ENCODE measurements at places on chromosomes 16 and 17.

DNA sequence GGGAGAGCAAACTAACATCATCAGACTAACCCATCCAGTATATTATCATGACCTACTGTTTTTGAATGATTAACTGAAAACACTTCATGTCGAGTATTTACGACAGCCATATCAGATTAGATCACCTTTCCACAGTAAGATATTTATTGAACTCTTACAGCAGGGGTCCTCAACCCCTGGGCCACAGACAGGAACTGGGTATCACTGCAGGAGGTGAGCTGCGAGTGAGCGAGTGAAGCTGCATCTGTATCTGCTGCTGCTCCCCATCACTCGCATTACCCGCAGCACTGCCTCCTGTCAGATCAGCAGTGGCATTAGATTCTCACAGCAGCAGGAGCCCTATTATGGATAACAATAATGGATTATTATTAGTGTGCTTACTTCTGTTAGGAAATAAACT lies 59.5 kb downstream of the NETO2 start:
- DNase-seq = no peak

GRCh38 chr16:19283637-19284036 lies 1.9 kb upstream of the CLEC19A start:
- no peak for DNase-seq

- DNase-seq = no peak
Measured at GRCh38 chr17:64448665-64449512, at the start of gene MILR1. Gene MILR1 (plus strand): TSS chr17:64449115. CDS start chr17:64449169, 54 bp downstream.

DNA sequence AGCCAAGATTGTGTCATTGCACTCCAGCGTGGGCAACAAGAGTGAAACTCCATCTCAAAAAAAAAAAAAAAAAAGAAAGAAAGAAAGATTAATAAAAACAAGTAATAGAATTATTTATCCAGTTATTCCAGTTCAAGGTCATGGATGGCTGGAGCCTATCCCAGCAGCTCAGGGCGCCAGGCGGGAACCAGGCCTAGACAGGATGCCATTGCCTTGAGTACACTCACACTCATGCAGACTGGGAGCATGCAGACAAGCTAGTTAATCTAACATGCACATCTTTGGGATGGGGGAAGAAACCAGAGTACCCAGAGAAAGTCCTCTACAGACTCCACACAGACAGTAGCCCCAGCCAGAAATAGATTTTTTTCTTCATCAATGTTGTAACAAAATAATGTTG lies 17.9 kb downstream of the PDP2 start:
- no peak for DNase-seq

DNA sequence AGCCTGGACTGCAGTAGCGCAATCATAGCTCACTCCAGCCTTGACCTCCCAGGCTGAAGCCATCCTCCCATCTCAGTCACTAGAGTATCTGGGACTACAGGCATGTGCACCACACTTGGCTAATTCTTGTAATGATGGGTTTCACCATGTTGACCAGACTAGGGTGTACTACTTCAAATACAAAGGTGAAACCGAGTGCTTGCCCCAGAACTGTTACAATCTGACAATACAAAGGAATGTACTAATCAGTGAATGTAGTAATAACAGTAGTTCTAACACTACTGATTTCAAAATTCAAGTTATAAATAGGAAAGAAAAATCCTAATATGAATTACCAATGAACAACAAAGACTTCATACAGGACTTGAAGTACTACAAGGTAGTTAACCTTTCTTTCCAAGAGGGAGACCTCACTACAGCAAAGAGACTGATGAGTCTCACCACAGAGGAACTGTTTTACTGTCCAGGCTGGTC lies 24.4 kb downstream of the CRK start:
- DNase-seq = no peak

- DNase-seq = no peak
Measured at GRCh38 chr17:78000341-78000740, 41.8 kb downstream of the TNRC6C start.

DNA sequence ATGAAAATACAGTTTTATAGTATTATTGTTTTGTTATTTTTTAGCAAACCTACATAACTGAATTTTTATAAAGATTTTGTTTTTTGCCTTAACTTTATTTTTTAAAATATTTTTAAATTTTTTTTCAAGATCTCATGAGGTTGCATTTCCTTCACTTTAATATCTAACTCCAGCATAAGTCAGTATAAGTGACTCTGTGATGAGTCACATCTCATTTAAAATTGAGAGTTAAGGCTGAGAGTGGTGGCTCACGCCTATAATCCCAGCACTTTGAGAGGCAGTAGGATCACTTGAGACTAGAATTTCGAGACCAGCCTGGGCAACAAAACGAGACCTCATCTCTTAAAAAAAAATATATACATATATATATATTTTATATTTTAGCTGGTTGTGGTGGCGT lies 44.0 kb downstream of the NLK start:
- no peak for DNase-seq

GRCh38 chr16:67146523-67147357 lies 4.1 kb downstream of the B3GNT9 start:
- DNase-seq = no peak

GRCh38 chr17:41326173-41327145 lies 10.9 kb upstream of the KRTAP17-1 start:
- DNase-seq = no peak

DNA sequence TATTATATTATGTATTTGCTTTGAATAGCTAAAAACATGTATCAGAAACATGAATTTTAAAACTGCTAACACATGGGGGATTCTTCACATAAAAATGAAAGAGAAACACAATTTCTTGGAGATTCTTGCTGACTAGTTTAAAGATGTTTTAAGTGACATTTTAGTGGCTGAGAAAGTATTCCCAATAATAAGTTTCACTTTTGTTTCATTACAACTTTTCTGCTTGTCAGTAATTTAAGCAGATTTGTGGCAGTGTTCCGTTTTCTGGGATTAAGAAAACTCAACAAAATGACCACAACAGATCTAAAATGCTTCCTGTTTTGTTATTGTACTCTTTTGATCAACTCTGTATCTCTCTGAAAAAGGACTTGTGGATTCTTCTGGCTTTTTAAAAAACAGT lies 75.9 kb downstream of the NLK start:
- no peak for DNase-seq

- DNase-seq = no peak
Measured at GRCh38 chr17:19023209-19023999, 18.8 kb upstream of the FAM83G start.

DNA sequence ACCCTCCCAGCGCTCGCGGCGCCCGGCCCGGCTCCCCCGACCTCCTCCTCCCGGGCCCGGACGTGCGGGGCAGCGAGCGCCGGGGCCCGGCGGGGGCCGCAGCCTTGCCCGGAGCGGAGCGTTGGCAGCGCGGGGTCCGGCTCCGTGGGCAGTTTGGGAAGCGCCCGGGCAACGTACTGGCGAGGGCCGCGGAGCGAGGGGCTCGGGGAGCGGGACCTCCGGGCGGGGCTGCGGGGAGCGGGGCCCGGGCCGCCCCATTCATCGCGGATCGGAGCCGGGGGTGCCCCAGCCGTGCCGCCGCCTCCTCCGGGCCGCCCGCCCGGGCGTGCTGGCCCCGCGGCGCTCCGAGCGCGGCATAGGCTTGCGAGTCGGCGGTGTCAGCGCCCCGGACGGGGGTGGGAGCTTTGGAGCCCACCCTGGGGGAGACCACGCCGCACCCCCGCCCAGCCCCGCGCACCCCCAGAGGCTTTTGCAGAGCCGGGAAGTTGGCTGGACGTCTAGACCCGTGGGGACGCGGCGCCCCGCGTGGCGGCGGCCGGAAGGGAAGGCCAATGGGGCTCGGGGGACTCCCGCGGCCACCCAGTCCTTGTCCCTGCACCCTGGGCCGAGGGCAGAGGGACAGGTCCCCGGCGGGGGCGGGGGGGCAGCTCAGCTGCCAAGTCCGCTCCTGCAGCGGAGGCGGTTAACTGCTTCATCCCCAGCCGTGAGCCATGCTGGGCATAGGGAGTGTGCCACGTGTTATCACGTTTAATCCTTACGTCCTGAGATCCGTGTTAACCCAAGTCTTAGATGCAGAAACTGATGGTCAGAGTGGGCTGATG lies 852 bp downstream of the ZNF469 start:
- DNase-seq = no peak

GRCh38 chr16:23274968-23275367 lies 27.1 kb upstream of the SCNN1B start:
- peak; percentile 32 for DNase-seq

GRCh38 chr17:66702106-66702936 lies 132.6 kb upstream of the CACNG5 start:
- DNase-seq = no peak

DNA sequence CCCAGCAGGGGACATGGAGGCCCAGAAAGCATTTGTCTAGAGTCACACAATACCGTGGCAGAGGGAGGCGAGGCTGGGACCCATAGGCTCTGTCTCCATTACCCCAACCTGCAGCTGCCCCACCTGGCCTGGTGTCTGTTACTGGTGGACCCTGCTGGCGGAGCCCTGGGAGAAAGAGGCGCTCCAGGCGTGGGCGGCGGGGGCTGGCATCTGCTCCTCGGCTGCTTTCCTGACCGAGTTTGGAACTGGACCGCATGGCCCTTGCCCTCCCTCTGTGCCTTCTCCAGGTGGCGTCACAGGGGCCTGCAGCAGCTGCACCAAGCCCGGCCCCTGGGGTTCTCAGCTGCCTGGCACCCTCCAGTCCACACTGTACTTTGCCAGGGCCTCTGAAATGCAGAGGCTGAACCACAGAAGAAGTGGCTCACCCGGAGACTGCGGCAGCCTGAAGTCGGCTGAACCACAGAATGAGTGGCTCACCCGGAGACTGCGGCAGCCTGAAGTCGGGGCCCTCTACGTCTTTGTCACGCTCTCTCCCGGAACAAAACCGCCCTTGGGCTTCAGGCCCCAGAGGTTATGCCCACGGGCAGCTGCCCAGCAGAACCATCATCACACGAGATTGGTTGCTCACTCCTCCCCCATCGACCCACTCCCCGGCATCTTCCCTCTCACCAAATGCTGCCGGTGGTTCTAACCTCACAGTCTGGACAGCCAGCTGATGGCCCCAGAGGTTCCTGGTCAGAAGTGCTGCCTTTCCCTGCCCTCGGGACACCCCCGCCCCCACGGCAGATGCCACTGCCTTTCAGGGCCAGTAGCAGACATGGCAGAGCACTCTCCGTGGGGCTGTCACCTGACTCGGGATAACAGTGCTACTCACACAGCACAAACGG lies 20.2 kb downstream of the CBFA2T3 start:
- DNase-seq = no peak

- no peak for DNase-seq
Measured at GRCh38 chr17:78355045-78355641, 4.7 kb downstream of the SOCS3 start.

GRCh38 chr16:29674188-29674587 lies 4.8 kb upstream of the QPRT start:
- no peak for DNase-seq

DNA sequence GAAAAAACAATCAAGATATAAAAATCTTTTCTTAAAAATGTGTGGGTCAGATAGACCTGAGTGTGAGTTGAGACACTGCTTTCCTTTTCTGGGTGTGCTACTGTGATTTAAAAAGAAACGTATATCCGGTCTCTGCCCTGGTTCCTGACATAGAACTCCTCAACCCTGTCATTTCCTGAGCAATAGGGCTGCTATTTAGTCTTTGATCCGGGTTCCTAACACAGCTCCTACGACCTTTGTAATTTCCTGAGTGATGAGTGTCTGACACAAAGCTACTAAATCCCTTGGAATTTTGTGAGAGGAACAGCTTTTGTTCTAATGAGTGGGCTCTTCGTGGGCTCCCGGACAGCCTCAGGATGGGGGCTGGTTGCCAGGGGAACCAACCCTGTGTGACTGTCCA lies 93.9 kb upstream of the FA2H start:
- DNase-seq = peak; percentile 41

DNA sequence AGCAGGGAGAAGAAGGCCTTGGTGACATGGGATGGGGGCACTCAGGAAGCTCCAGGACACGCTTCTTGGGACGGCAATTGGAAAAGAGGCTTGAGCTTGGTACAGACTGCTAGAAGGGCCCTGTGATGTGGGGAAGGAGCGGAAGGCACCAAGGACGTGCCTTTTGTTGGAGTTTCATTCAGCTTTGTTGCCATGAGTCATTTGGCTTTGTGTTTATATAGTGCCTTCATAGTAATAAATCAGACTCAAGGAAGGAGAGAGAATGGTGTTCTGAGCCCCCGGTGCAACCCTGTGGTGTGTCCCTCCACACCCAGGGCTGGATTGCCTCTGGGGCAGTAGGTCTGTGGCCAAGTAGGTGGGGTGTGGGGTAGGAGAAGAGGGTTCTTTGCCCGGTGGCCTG lies 7.4 kb upstream of the TBX4 start:
- DNase-seq = no peak

DNA sequence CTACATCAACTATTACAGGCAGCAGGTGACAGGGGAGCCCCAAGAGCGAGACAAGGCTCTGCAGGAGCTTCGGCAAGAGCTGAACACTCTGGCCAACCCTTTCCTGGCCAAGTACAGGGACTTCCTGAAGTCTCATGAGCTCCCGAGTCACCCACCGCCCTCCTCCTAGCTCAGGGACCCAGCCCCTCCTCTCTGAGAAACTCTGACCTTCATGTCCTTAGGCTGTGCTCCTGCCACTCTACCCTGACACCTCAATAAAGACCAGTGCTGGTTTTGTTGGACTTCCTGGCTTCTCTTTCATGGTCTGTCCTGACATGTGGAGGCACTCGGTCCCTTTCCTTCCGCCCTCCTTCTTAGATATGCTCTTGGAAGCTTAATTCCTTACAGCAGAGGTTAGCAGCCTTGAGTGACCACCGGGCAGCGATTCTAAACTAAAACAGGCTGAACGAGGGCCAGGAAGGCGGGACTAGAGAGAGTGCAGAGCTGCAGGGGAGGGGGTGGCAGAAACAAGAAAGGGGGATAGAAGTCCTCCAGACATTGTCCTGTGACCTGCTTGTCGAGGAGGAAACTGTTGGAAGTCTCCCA lies 915 bp downstream of the AHSP start:
- DNase-seq = peak; percentile 28

GRCh38 chr16:1789643-1790045 lies 3.9 kb downstream of the IGFALS start:
- no peak for DNase-seq

DNA sequence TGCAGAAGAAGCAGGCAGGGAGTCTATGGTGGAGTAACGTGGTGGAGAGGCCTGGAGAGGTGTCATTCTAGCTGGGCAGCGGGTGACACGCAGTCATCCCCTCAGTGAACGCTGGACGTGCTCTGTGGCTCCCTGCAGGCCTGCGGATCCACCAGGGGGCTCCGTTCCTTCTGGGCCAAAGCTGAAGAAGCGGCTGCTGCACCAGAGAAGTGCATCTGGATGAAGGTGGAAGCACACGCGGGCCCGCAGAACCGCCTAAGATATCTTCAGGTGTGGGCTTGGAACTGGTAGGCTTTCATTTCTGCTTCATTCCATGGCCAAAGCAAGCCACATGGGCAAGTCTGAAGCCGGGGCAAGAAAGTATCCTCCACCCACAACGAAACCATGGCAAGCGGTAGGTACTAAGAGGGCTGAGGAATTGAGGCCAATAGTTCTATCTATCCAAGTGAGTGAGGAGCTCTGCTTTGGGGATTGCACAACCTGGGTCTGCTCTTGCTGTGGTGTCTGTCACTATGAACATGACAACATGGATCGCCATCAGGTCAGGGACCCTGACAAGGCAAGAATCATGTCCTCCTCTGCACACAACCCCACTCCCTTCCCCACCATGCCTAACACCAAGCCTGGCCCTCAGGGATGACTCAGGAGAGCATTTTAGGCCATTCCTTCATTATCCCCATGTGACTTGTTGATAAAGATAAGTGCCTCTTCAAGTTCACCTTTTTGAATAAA lies 78.9 kb upstream of the FBXO47 start:
- no peak for DNase-seq

GRCh38 chr16:72850853-72851252 lies 197.1 kb downstream of the ZFHX3 start:
- DNase-seq = no peak

GRCh38 chr17:27912964-27913363 lies 19.8 kb upstream of the LYRM9 start:
- no peak for DNase-seq

- DNase-seq = peak; percentile 66
Measured at GRCh38 chr16:51544851-51545467, 393.9 kb upstream of the SALL1 start.
